Activated T-helper 17 cell treated with anti-CD3 and anti-CD28 coated beads, Interleukin-2, amount 50 U/mL, for 72 hours (primary cell): ENCODE measurements at places on chromosomes 11 and 22. TPM values are rescaled to one million over a fixed set of nuclear protein-coding genes. Genes with fewer than 3 reads are reported as not detected.

The MUC6 gene
- total RNA-seq: not detected

The RIMBP3B gene
- total RNA-seq: 0.39 TPM

The OR52H1 gene
- total RNA-seq: 0.34 TPM

The APOBEC3F gene
- total RNA-seq: 20.4 TPM

The SLC7A4 gene
- not detected for total RNA-seq
